IMR-90 (cell line): ENCODE measurements at places on chromosomes 12 and 14. TPM values are rescaled to one million over a fixed set of nuclear protein-coding genes. Genes with fewer than 3 reads are reported as not detected.

SCN8A gene
- 14.7 and 19.7 TPM in 2 replicates for total RNA-seq

KRT72 gene
- not detected in 2 replicates for total RNA-seq

SOAT2 gene
- total RNA-seq, result under 0.01 and 0.18 TPM in 2 replicates

NGB gene
- total RNA-seq, result not detected in 2 replicates

DNA sequence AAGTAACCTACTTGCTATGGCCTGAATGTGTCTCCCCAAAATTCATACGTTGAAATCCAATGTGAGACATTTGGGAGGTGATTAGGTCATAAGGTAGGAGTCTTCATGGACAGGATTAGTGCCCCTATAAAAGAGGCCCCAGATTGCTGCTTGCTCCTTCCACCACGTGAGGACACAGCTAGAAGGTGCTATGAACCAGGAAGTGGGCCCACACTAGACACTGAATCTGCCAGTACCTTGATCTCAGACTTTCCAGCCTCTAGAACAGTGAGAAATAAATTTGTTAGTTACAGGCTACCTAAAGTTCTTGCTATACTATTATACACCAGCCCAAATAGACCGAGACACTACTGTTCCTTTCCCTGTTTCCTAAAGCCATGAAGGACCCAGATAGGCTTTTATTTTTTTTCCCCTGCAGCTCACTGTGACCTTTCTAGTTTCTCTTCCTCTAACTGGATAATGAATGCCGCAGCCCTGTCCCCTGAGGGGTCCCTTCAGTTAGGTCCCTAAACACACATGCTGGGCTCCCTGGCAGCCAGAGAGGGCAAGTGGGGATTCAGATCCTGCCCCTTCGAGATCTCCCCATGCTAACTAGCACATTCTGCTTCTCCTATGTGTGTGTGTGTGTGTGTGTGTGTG lies 19.3 kb downstream of the SLC25A3 start:
- DNase-seq, result no peak

GRCh38 chr12:93115646-93116045 lies 186.6 kb upstream of the EEA1 start:
- DNase-seq, result peak; percentile 44

GRCh38 chr12:92196368-92196767 lies 50.7 kb upstream of the BTG1 start:
- DNase-seq, result no peak

DNA sequence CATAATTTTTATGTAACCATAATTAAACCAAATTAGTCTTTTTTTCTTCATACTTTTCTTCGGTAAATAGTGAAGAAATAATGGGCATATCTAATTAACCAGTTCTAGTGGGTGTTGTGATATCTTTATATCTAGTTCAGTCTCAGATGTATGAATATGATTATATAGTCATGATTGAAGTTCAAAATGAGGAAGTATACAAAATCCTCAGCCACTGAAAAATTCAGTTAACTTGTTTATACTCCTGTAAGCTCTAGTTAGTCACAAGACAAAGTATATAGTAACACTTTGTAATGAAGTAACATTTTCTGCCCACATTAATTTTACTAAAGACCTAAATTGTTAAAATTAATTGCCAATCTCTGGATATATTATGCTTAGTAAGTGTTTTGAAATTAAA lies 46.5 kb downstream of the CAND1 start:
- DNase-seq, result no peak

GRCh38 chr14:99802301-99803105 lies 9.3 kb downstream of the EML1 start:
- DNase-seq, result peak; percentile 53

DNA sequence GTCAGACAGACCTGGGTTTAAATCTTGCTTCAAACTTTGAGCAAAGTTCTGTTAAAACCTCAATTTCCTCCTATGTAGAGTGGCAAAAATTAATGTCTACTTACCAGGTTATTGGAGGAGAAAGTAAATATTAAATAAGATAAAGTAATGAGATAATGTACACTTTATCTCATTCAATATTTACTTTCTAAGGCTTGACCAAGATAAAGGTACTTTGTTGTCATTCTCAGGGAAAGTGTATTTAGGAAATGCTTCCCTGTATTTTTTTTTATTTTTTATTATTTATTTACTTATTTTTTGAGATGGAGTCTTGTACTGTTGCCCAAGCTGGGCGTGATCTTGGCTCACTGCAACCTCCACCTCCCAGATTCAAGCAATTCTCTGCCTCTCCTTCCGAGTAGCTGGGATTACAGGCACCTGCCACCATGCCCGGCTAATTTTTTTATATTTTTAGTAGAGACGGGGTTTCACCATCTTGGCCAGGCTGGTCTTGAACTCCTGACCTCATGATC lies 4.7 kb downstream of the FAM161B start:
- DNase-seq, result no peak

DNA sequence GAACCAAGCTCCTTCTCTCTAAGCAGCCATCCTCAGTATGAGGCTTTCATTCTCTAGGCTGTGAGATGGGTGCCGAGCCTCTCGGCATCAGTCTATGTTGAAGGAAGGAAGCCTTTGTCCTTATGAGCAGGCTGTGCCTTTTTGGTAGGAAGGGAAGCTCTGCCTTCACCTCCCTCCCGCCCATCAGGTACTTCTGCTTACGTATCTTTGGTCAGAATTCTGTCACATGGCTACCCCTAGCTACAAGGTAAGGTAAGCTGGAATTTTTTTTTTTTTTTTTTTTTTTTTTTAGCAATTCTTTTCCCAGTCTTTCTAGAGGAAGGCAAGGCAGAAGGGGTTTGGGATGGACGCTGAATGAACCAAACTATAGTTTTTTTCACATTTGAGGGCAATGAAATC lies 16.9 kb downstream of the BATF start:
- no peak for DNase-seq

GRCh38 chr14:95300002-95300696 lies 19.6 kb downstream of the CLMN start:
- no peak for DNase-seq

- no peak for DNase-seq
These were observed 12.2 kb downstream of the RERG start for GRCh38 chr12:15208871-15209656.

DNA sequence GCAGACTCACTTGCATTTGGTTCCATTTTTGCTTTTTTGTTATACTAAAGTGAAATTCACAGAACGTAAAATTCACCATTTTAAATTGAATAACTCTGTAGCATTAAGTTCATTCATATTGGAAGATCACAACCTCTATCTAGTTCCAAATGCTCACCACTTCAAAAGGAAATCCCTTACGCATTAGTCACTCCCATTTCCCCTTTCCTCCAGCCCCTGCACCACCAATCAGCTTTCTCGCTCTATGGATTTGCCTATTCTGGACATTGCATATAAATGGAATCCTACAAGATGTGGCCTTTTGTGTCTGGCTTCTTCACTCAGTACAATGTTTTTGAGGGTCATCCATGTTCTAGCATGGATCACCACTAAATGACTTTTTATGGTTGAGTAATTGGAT lies 294.5 kb downstream of the KSR2 start:
- no peak for DNase-seq
